ENCODE measurements at places on chromosomes 6 and 20.

GRCh38 chr6:35507221-35507620 is 5.5 kb downstream of the TULP1 start:
- DNase-seq = no peak

GRCh38 chr6:89035252-89036101 is 45.1 kb upstream of the PNRC1 start:
- DNase-seq = no peak

DNA sequence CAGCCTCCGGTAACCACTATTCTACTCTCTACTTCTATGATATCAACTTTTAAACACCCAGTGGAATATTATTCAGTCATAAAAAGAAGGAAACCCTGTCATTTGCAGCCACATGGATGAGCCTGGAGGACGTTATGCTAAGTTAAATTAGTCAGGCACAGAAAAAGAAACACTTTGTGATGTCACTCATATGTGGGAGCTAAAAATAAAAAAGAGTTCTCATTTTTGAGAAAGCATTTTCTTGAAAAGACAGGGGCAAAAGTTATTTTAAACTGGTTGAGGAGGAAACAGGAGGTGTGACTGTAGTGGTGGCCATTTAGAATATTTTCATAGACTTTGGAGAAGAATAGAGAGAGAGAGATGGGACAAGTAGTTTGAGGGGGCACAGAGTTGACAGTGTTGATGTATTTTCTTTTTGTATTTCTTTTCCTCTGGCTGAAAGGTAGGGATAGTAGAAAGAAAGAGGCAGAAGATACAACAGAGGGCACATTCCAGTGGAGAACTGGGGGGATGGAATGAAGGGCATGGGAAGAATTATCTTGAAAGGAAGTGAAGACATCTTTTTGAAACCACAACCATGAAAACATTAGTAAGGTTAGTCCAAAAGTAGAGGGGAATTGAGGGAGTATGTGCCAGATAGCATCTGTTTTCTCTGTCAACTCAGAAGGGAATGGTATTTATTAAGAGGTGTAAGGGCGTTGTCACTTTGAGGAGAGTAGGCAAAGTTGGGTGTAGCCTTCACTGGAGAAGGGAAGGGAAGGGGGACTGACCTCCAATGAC is 181.3 kb upstream of the GMDS start:
- no peak for DNase-seq

DNA sequence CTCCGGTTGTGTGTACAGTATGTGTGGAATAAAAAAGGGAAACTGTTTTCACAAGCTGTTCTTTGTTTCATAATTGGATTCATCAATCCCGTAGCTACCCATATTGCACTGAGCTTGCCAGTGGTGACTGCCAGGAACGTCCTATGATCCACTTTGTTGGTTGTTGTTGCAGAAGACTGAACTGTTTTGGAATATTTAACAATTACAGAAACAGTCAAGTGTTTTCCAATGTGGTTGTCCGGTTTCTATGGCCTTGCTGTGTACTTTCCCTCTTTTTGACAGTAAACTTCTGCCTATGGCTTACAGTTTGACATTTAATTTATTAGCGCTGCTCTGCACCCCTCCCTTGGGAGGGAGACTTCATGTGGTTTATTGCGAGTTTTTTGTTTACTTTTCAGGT is 141.2 kb downstream of the DTNBP1 start:
- DNase-seq = no peak

DNA sequence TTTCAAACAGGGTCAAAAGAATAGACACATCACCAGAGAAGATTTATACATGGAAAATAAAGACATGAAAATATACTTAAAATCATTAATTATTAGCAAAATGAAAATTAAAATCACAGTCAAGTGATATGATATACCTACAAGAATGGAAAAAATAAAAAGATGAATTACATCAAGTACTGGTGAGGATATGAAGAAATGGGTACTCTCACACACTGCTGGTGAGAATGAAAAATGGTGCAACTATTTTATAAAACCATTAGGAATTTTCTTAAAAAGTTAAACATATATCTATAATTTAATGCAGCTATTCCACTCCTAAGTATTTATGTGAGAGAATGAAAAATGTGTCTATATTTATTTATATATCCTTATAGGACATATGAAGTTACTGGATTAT is 136.3 kb upstream of the GRIK2 start:
- DNase-seq = no peak

GRCh38 chr6:41648921-41649320 is 10.7 kb downstream of the MDFI start:
- DNase-seq = no peak

- DNase-seq = no peak
Observed at GRCh38 chr20:10713161-10713560, 39.4 kb upstream of the JAG1 start.

GRCh38 chr20:2387180-2387577 is 6.5 kb downstream of the TGM6 start:
- peak; percentile 79 for DNase-seq

GRCh38 chr20:63709149-63709527 is 1.3 kb downstream of the ZGPAT start:
- peak; percentile 62 for DNase-seq

- DNase-seq = no peak
Observed at GRCh38 chr6:134207421-134207820, 110.5 kb downstream of the SGK1 start.

DNA sequence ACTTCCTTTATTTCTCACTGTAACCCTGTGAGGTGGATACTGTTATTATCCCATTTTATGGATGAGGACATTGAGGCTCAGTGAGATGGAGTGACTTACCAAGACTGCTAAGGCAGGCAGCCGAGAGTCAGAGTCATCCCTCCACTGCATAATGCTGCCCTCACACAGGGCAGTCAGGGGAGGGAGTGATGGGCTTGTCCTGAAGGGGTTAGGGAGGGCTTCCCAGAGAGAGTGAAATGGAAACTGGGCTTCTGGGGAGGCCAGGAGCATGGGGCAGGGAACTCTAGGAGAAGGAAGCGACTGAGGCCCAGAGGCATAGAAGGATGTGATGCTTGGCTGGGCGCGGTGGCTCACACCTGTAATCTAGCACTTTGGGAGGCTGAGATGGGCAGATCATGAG is 31.1 kb downstream of the TM9SF4 start:
- no peak for DNase-seq

GRCh38 chr6:155958550-155958949 is 502.9 kb upstream of the NOX3 start:
- DNase-seq = no peak

DNA sequence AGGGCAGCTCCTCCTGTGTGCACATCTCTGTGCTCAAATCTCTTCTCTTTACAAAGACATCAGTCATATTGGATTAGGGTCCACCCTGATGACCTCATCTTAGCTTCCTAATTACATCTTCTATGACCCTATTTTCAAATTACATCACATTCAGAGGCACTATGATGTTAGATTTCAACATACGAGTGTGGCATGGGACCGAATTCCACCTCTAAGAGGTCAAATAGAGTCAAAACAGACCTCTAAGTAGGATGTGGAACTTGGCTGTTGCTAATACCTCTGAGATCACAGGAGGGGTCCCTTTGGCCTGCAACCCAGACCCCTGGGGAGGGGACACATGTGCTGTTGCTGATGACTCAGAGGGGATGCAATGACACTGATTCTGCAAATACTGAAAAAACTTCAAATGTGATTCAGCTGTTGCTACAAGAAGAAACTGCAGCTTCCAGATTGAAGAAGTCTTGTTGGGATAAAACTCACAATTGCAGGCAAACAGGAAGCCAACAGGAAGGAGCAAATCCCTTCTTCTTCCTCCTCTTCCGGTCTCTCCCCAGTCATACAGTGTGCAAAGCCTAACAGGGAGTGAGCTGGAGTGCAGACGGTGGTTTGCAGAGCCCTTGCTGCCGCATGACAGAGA is 216.2 kb downstream of the MYLK4 start:
- DNase-seq = no peak

GRCh38 chr20:44206132-44206531 is 4.4 kb downstream of the OSER1 start:
- no peak for DNase-seq

DNA sequence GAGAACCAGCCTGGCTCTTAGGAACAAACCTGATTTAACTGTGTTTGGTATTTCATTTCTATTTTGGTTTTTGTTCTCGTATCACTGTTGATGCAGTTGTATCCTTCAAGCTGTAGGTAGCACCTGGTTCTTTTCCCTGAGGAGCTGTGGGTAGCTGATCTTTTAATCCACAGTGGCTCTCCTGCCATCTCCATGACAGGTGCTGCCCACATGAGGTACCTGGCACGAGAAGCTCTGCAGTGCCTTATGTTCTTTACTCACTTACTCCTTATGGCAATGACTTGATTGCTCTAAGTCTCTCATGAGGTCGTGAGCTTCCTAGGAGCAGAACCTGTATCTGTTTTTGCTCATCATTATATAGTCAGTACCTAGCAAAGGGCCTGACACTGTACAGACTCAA is 74.3 kb upstream of the EMILIN3 start:
- DNase-seq = no peak

- DNase-seq = peak; percentile 85
Observed at GRCh38 chr6:26045065-26045927, 41.9 kb upstream of the HFE start.

DNA sequence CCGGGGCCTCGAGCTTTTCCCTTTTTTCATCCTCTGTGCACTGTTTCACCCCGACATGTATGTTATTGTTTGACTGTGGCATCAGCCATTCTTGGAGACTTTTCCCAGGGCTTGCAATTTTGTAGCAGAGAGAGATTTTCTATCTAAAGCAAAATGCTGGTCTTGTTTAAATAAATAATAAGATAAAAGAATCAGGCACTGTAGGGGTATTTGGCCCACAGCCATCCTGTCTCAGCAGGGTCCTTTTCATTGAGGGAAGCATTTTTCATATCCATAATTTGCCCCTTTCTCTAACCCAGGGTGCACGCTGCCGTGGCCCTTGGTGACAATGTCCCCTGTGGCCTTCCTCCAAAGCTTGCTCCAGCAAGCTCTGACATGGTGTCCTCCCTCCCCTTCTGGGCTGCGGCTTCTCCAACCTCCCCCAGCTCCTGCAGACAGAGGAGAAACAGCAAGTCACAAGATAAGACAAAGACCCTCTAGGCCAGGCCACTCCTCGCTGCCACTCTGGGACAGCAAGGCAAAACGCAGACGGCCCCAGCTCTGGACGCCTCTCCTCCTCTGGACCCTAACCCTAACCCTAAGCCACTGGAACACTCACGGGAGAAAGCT is 117.6 kb downstream of the MYLK4 start:
- DNase-seq = no peak
